ENCODE measurements at places on chromosomes 3 and 15. TPM values are rescaled to one million over a fixed set of nuclear protein-coding genes. Genes with fewer than 3 reads are reported as not detected.
A peak's percentile ranks its signal among the peaks of the same experiment; 100 is the strongest.

SLC12A1 gene
- total RNA-seq: not detected

ZNF502 gene
- total RNA-seq: 4.1 TPM

ZMAT3 gene
- 28.4 TPM for total RNA-seq

LIPH gene
- not detected for total RNA-seq

EOMES gene
- total RNA-seq: 4.4 TPM

NIPA2 gene
- 42.0 TPM for total RNA-seq

GRCh38 chr3:186783058-186783730, at the start of gene EIF4A2:
Gene EIF4A2 (plus strand): TSS chr3:186783577. CDS start chr3:186783611, 34 bp downstream.
- H3K36me3 ChIP-seq: peaks cover 49% of the 10 kb centered on the region
- H3K27ac ChIP-seq: peak within 1 kb of the TSS; percentile 97
- H3K4me3 ChIP-seq: peak within 1 kb of the TSS; percentile 88
- H3K4me1 ChIP-seq: peaks cover 39% of the 10 kb centered on the region
- H3K27me3 ChIP-seq: no peaks in the 10 kb centered on the region

- H3K27me3 ChIP-seq: no peaks in the 10 kb centered on the region
- no peak overlapping the region for H3K4me3 ChIP-seq
- DNase-seq: no peak
- peaks cover 24% of the 10 kb centered on the region for H3K4me1 ChIP-seq
Observed at GRCh38 chr3:141419946-141420345, 51.6 kb downstream of the ZBTB38 start.

- no peaks in the 10 kb centered on the region for H3K36me3 ChIP-seq
- DNase-seq: no peak
- no peak overlapping the region for H3K27ac ChIP-seq
- H3K4me1 ChIP-seq: no peaks in the 10 kb centered on the region
- H3K4me3 ChIP-seq: no peak overlapping the region
Observed at GRCh38 chr3:9209777-9210176, 39.7 kb downstream of the SRGAP3 start.

GRCh38 chr3:174538151-174538550, 321.0 kb upstream of the NAALADL2 start:
- DNase-seq: no peak
- no peaks in the 10 kb centered on the region for H3K27me3 ChIP-seq
- no peaks in the 10 kb centered on the region for H3K36me3 ChIP-seq
- H3K4me3 ChIP-seq: no peak overlapping the region
- no peaks in the 10 kb centered on the region for H3K4me1 ChIP-seq
- no peak overlapping the region for H3K27ac ChIP-seq

GRCh38 chr3:159781867-159782266, 206.8 kb upstream of the IL12A start:
- no peak overlapping the region for H3K27ac ChIP-seq
- no peak for DNase-seq
- H3K36me3 ChIP-seq: no peaks in the 10 kb centered on the region
- no peaks in the 10 kb centered on the region for H3K27me3 ChIP-seq

GRCh38 chr3:149120051-149120972, 9.1 kb upstream of the HPS3 start:
- H3K4me3 ChIP-seq: no peak overlapping the region
- DNase-seq: no peak
- H3K36me3 ChIP-seq: no peaks in the 10 kb centered on the region
- H3K27ac ChIP-seq: no peak overlapping the region

- no peak overlapping the region for H3K27ac ChIP-seq
- no peak for DNase-seq
- no peaks in the 10 kb centered on the region for H3K36me3 ChIP-seq
- H3K27me3 ChIP-seq: no peaks in the 10 kb centered on the region
Observed at GRCh38 chr3:102791641-102792589, 357.1 kb downstream of the ZPLD1 start.

GRCh38 chr3:217099-217813, 20.7 kb downstream of the CHL1 start:
- H3K4me1 ChIP-seq: no peaks in the 10 kb centered on the region
- no peaks in the 10 kb centered on the region for H3K27me3 ChIP-seq
- no peak overlapping the region for H3K4me3 ChIP-seq
- no peak overlapping the region for H3K27ac ChIP-seq
- DNase-seq: no peak

- peak; percentile 74 for DNase-seq
- H3K4me1 ChIP-seq: peaks cover 7% of the 10 kb centered on the region
- H3K27ac ChIP-seq: no peak overlapping the region
- H3K4me3 ChIP-seq: no peak overlapping the region
- H3K36me3 ChIP-seq: no peaks in the 10 kb centered on the region
Observed at GRCh38 chr15:90885432-90886290, 1.4 kb downstream of the FES start.

GRCh38 chr3:176872771-176873209, 324.5 kb downstream of the TBL1XR1 start:
- no peak overlapping the region for H3K27ac ChIP-seq
- no peaks in the 10 kb centered on the region for H3K4me1 ChIP-seq
- peak; percentile 14 for DNase-seq
- H3K4me3 ChIP-seq: no peak overlapping the region
- no peaks in the 10 kb centered on the region for H3K27me3 ChIP-seq
- no peaks in the 10 kb centered on the region for H3K36me3 ChIP-seq

- no peaks in the 10 kb centered on the region for H3K36me3 ChIP-seq
- no peak overlapping the region for H3K27ac ChIP-seq
- H3K4me1 ChIP-seq: no peaks in the 10 kb centered on the region
- no peaks in the 10 kb centered on the region for H3K27me3 ChIP-seq
- no peak overlapping the region for H3K4me3 ChIP-seq
Observed at GRCh38 chr15:69947394-69947793, 150.3 kb downstream of the TLE3 start.

Data from naive thymus-derived CD4-positive, alpha-beta T cell (primary cell).